ENCODE measurements at places on chromosomes 11 and 22.

GRCh38 chr11:4658629-4659445, 15.1 kb downstream of the OR51E1 start:
- DNase-seq = no peak

DNA sequence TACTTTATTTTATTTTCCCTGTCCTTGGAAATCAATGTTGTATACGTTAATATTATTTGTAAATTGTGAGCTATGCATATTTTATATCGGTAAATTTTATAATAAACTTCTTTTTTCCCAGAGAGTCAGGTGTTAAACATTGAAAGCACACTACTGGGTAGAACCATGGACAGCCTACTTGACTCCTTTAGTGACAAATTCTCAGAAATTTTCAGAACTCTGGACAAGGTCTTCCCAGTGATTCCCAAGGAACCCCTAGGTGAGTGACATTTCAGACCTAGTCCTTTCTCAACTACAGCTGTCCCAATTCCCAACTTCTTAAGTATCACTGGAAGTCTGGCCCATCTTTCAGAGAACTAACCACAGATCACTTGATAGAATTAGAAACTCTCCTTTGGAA, 107.2 kb downstream of the RCN1 start:
- DNase-seq = no peak

DNA sequence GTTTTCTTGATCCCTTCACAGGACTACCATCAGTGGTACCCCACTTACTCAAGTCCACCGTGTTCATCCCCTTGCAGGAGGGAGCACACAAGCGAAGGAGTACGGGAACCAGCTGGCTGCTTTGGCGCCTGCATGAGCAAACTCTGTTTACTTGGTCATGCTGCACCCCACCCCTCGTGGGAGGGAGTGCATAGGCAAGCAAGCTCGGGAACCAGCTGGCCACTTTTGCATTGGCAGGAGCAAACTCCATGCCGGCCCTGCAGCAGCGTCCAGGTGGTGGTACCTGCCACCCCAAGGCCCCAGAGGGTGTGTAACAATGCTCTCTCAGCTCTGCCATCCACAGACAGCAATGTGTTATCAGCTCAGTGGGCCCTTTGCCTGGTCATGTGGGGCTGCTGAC, 737.8 kb downstream of the FAM181B start:
- DNase-seq = no peak

DNA sequence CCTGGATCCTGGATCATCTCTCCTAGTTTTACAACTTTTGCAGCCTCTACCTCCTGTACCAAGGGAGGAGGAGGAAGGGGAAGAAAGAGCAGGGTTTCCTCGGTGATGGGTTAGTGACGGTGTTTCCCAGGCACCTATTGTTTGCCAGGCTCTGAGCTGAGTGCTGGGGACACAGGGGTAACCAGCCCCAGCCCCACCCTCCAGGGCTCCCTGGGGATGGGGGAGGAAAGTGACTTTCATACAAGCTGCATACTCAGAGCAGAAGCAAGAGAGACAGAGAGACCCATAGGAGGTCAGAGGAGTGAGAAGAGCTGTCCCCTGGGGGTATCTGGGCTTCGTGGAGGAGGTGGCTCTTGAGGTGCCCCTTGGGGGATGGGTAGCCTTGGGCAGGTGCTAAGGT, 89.4 kb upstream of the THY1 start:
- no peak for DNase-seq

DNA sequence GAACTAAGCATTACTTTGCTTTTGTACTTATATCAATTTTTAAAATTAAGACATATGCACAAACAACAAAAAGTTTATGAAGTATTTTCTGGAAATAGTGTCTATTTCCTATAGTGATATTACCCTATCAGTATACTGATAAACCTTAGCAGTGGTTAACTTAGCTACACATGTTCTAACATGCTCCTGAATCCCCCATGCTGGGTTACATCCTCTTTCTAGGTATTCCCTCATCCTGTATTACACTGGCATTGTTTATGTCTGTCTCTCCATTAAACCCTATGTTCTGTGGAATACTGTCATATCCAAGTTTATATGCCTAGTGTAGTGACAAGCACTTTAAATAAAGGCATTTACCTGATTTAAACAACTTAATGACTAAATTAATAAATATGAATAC, 1.8 kb upstream of the FAR1 start:
- no peak for DNase-seq

- no peak for DNase-seq
These were observed 2.0 kb downstream of the MYOD1 start for GRCh38 chr11:17721242-17721999.

DNA sequence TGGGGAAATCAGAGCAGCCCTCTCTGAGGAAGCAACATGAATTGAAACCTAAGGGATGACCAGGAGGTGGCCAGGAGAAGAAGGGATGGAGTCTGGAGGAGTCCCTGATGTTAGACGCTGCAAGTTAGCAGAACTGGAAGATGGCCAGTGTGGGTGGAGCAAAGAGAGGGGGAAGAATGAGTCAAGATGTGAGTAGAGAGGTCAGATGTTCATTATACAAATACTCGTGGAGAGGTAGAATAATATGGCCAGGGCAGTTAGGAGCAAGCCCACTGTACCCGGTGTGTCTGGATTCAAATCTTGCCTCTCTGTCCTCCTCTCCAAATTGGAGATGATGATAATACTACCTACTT, 242.0 kb downstream of the TENM4 start:
- DNase-seq = no peak

DNA sequence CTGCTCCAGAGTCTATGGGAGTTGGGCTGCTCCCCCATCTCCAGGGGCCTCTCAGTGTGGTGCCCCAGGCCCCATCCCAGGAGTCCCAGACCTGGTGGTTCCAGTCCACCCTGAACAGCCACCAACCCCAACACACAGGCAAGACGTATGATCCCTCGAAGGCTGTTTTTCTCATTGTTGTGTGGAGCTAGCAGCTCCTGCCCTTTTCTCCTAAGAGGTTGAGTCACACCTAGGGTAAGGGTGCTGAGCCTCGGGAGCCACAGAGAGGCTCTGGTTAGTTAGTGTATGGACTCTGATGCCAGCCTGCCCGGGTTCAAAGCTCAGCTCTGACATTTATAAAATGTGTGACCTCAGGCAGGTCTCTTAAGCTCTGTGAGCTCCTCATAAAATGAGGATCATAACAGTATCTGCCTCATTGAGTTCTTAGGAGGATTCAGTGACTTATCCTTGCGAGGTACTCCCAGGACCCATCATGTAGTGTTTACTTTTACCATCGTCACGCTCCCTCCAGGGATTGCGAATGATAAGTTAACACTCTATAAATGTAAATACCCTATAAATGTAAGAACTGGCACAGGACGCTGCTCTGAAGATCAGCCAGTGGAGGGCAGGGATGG, 47.2 kb downstream of the FBLN1 start:
- no peak for DNase-seq

- DNase-seq = no peak
These were observed 56.3 kb upstream of the GRK3 start for GRCh38 chr22:25508161-25508560.

- no peak for DNase-seq
These were observed 64.5 kb upstream of the NECTIN1 start for GRCh38 chr11:119793335-119793984.

GRCh38 chr22:44938886-44939285, 70.9 kb downstream of the PHF21B start:
- DNase-seq = no peak

GRCh38 chr11:65871811-65872548, 620 bp downstream of the EFEMP2 start:
- DNase-seq = no peak

- no peak for DNase-seq
These were observed 1.2 kb downstream of the MAP4K2 start for GRCh38 chr11:64801561-64802369.

GRCh38 chr11:70049045-70049444, 29.1 kb upstream of the ANO1 start:
- DNase-seq = no peak

GRCh38 chr22:48738204-48738980, 1089.3 kb downstream of the BRD1 start:
- DNase-seq = no peak

GRCh38 chr22:29256606-29257325, 11.0 kb downstream of the RHBDD3 start:
- DNase-seq = no peak

GRCh38 chr11:14445542-14446530, 53.8 kb downstream of the COPB1 start:
- peak; percentile 16 for DNase-seq

DNA sequence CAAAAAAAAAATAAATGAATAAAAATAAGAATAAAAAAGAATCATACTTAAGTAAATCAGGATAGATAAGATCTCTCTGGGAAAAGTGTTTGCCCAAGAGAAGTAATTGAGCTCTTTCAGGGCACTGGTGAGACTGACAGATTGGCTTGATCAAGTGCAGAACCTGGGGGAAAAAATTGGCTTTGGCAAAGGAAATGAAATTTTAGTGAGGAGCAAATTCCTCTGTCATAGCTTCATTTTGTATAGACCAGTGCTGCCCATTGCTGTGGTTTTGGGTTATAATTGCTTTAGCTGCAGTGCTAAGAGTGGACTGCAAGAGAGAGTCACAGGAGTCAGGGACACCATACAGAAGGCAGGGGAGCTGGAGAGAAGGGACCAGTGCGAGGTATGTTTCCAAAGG, 35.7 kb downstream of the SFI1 start:
- no peak for DNase-seq

- no peak for DNase-seq
These were observed 35.1 kb downstream of the MPPED1 start for GRCh38 chr22:43446916-43447315.

- DNase-seq = no peak
These were observed 755.2 kb upstream of the RAG2 start for GRCh38 chr11:37353192-37353591.

- peak; percentile 12 for DNase-seq
These were observed 12.1 kb downstream of the ELF5 start for GRCh38 chr11:34501500-34501899.

Data from HL-60 (cell line).